Midbrain (tissue), 1 donor: ENCODE measurements at places on chromosomes 5 and 9.

DNA sequence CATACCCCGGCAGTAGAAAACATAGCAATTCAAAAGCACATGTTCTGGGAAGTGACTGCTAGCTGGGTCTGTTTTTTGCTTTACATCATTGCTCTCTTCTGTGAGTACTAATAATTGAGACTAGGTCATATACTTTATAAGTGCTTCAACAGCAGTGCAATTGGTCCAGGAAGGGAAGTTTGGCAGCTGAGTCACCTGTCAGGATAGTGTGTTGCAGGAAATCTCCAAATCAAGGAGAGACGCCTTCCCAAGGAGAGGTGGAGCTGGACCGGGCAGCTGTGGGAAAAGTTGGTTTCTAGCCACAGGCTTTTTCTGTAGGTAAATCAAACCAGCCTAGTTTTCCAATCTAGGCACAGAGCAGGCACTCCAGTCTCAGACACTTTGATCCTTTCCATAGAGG, 330.1 kb downstream of the ENC1 start:
- no peak for DNase-seq

- DNase-seq, result no peak
Observed at GRCh38 chr5:54009828-54010227, 300.5 kb downstream of the ARL15 start.

GRCh38 chr5:54832045-54832444, 153.3 kb downstream of the ESM1 start:
- no peak for DNase-seq

- DNase-seq, result no peak
Observed at GRCh38 chr5:181176254-181176952, 28.6 kb downstream of the TRIM7 start.

GRCh38 chr5:76526950-76527583, 96.1 kb downstream of the F2RL2 start:
- DNase-seq, result no peak

DNA sequence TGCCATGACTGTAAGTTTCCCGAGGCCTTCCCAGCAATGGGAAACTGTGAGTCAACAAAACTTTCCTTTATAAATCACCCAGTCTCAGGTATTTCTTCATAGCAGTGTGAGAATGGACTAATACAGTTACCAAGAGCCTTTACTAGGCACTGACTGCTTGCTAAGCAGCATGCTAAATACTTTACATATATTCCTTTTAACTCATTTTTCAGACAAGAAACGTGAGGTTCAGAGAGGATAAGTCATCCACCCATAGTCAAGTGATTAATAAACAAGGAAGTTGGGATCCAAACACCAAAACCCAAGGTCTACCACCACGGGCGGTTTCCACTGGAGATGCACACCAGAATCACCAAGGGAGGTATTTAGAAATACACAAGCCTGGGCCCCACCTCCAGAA, 50.8 kb downstream of the GABBR2 start:
- DNase-seq, result no peak
